Activated CD4-positive, alpha-beta T cell treated with anti-CD3 and anti-CD28 coated beads for 36 hours (primary cell): ENCODE measurements at places on chromosomes 12 and 14.

- DNase-seq, result no peak
Measured at GRCh38 chr12:54689984-54690383, 41.8 kb upstream of the DCD start.

GRCh38 chr14:52129721-52130120, 60.9 kb upstream of the NID2 start:
- DNase-seq, result no peak

- no peak for DNase-seq
Measured at GRCh38 chr12:51867796-51868428, 19.4 kb upstream of the FIGNL2 start.

GRCh38 chr14:53979747-53980642, 23.4 kb upstream of the BMP4 start:
- DNase-seq, result no peak

DNA sequence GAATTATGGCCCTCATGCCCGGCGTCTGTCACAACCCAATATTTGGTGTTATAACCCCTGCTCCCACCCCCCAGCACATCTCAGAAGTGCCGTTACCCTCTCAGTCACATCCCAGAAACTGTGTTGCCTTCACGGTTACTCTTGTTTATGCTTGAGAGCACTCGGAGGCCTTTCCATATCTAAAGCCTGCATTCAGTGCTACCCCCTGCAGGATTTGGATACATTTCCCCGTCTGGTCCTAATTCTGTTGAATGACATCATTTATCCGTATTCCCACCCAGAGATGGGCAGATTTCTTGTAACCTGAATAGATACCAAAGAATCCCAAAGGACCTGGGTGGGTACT, 19.1 kb upstream of the FOS start:
- no peak for DNase-seq

DNA sequence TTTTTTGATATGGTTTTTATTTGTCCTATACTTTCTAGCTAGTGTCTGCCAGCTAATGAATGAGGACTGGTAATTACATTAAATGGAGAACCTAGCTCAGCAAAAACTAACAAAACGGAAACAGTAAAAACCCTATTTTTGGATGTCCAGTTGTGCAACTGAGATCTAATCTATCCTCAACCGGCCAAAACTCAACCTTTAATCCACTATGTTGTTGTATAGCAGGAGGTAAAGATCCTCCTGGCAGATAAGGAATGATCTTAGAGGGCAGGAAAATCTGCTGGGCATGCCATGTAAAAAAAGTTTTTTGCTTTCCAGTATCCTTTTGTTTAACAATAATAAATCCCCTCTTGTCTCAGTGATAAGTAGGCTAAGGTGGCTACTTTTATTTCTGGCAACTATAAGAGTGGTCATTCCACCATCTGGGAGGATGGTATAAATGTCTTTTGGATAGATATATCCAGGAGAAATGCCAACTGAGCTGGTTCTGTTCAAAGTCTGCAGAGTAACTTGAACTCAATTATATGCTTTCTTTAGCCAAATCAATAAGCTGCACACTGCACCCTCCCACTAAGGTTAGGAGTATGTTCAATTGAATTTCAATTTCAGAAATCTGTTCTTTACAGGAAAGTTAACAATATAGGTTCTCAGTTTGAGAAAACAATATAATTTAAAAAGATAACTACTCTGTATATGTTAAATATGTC, 40.1 kb downstream of the WASHC3 start:
- no peak for DNase-seq

DNA sequence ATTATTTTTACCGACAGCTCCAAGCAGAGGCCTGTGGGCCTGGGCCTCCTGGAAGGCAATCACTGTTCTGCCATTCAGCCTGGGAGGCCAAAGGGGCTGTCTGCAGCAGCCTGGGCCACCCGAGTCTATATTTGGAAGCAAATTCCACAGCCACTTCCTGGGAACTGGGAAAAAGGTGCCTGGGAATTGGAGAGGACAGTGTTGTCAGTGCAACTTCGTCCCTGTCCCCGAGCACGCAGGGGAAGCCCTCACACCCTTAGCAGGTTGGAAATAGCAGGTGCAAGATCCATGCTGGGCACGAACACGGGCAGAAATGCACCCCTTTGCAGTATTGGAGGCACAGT, 9.6 kb upstream of the TBX5 start:
- DNase-seq, result no peak

DNA sequence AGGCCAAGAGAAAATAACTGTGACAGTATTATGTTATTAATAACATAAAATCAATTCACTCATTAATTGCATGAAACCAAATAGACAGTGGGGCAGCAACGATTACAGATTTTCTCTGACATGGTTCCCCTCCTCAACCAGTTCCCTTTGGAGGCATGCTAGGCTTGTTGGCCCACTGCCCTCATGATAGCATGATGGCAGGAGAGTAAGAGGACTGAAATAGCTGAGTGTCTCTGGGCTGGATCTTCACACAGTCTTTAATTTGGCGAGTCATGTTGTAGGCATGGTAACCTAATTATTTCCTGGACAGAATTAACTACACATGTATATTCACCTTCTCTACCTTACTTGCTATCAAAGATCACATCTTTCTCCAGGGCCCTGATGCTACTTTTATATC, 266.2 kb upstream of the PELI2 start:
- no peak for DNase-seq

GRCh38 chr12:3313675-3314663, 177.0 kb upstream of the PRMT8 start:
- peak; percentile 44 for DNase-seq

DNA sequence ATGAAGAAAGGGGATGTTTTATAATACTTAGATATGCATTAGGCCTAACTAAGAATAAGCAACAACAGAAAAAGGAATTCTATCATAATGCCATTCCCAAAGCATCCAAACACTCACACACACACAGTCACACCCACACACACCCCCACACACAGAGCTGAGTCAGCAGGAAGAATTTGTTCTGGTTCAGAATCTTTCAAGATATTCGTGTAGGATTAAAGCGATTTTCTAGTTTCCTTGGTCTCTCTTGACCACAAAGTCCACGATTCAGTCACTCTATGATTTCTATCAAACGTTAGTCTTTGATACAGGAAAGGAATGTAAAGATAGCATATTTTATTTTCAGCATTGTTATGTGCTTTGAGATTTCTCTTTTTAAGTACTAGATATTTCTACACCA, 382.6 kb upstream of the DCN start:
- DNase-seq, result peak; percentile 29

DNA sequence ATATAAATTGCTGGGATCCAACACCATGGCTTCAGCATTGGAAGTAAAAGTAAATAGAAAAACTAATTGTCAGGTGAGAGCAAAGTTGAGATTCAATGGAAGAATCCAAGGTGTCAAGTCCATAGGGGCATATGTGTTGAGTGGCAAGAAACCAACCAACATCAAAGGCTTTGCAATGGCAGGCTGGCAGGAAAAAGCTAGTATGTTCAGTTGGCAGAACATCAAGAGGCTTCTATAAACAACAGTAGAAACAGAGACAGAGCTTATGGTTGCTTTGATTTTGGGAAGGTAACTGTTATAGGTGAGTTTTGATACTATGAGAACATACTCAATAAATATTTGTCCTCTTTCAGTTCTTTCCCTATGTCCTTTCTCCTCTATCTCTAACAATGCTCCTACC, 553.7 kb upstream of the MDGA2 start:
- no peak for DNase-seq

DNA sequence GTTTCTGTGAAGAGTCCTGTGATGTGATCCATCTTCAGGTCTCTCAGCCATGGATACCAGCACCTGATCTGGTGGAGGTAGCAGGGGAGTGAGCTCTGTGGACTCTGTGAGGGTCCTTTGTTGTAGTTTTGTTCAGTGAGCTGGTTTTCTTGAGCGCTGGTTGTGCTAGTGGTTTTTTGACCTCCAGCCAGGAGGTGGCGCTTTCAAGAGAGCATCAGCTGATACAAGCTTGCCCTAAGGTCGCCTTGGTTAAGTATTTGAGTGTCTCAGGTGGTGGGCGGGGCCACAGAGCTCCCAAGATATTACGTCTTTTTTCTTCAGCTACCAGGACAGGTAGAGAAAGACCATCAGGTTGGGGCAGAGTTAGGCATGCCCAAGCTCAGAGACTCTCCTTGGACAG, 139.7 kb downstream of the TTLL5 start:
- peak; percentile 24 for DNase-seq

GRCh38 chr14:23020143-23021128, 10.5 kb upstream of the C14orf93 start:
- DNase-seq, result peak; percentile 25

- no peak for DNase-seq
Measured at GRCh38 chr14:104003616-104004015, 61.3 kb upstream of the RD3L start.

DNA sequence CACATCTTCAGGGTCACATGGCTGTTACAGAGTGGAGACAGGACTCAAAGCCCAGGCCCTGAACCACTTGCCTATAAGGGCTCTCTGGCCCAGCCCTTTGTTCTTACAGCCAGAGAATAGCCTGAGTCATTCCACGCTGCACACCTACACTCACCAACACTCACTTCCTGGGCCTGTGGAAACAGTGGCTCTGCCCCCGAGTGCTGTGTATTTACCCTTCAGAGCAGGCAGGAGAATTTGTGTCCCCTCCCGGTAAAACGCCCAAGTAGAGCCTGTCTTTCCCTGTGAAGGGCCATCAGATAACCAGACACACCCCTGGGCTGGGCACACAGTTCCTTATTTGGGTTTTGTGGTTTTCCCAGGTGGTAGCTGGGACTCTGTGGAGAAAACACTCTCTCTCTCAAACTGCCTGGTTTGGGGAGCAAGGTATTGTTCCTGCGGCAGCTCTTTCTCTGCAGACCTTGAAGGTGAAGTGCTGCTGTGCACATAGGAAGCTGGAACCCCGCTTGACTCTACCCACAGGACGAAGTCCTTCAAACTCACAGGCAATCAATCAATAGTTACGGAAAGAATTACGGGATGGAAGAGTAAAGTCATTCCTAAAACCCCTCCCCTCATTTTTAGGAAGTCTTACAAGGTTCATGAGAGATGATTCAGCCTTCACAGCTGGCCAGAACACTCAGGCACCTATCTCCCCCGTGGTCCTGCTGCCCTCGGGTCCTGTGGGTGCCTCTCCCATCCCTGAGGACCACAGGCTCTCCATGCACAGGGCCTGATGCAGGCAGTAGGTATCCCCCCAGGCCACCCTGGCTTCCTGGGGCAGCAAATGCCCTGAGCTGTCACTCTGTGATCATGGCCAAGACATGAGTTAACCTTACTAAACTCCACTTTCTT, 20.3 kb downstream of the FIGNL2 start:
- peak; percentile 86 for DNase-seq

DNA sequence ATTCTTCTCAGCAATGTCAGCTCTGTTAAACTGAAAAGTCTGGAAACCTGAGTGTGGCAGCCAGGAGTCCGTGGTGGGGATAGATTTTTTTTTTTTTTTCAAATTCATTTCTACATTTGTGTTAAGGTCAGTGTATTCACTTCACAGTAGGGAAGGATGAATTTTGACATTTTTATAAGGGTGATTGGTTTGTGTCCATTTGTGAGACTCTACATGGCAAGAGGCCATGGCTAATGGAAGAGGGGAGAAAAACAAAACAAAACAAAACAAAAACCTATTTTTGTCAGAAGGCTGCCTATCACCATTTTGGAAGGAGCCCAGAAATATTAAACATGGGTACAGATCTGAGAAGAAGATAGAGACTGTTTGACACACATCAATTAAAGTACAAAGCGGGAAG, 176.1 kb downstream of the RMST start:
- DNase-seq, result no peak

GRCh38 chr12:128399253-128399652, 132.3 kb downstream of the TMEM132C start:
- no peak for DNase-seq

DNA sequence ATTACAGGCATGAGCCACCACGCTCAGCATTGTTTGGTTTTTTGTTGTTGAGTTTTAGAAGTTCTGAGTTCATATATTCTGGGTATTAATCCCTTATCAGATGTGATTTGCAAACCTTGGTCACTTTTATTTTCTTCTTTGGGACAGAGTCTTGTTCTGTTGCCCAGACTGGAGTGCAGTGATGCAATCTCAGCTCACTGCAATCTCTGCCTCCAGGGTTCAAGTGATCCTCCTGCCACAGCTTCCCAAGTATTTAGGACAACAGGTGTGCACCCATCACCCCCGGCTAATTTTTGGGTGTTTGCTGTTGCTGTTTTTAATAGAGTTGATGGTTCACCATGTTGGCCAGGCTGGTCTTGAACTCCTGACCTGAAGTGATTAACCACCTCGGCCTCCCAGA, 11.8 kb downstream of the USP30 start:
- DNase-seq, result no peak

DNA sequence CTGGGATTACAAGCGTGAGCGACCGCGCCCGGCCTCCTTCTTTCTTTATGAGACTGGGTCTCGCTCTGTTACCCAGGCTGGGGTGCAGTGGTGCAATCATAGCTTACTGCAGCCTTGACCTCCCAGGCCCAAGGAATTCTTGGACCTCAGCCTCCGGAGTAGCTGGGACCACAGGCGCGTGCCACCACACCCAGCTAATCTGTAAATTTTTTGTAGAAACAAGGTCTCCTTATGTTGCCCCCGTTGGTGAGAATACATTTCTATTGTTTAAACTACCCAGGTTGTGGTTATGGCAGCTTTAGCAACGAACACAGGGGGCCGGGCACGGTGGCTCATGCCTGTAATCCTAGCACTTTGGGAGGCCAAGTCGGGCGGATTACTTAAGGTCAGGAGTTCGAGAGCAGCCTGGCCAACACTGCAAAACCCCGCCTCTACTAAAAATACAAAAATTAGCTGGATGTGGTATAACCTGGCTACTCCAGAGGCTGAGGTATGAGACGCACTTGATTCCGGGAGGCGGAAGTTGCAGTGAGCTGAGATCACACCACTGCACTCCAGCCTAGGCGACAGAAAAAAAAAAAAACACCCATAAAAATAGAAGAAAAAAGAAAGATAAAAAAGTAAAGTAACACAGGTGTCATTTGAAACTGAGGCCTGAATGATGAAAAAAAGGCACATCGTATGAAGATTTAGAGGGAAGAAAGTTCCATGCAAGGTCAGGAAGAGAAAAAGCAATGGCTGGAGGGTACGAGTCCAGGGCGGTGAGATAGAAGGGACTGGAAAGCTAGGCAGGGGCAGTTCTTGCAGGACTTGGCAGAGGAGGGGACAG, 977 bp upstream of the TMEM120B start:
- peak; percentile 49 for DNase-seq

GRCh38 chr12:113306382-113306781, 28.5 kb downstream of the SLC8B1 start:
- no peak for DNase-seq

- no peak for DNase-seq
Measured at GRCh38 chr12:80551897-80552296, 107.9 kb downstream of the PTPRQ start.

GRCh38 chr14:54772451-54772881, 130.2 kb downstream of the GCH1 start:
- no peak for DNase-seq

DNA sequence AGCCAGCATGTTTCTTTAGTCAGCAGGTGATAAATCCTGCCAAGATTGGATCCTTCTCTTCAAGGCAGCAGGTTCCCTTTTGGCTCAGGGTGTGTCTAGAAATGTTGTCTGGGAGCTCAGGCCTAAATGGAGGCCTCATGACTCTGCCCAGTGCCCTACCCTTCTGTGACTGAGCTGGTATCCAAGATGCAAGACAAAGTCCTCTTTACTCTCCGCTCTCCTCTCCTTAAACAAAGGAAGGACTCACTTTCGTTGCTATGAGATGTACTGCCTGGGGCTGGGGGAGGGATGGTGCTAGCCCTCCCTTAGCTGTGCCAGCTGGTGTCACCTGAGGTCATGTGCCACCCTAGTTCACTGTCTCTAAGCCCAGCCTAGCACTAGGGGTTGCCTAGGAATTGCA, 13.8 kb upstream of the TMPRSS12 start:
- no peak for DNase-seq
